ENCODE measurements at places on chromosomes 13 and 19.
A peak's percentile ranks its signal among the peaks of the same experiment; 100 is the strongest.

DNA sequence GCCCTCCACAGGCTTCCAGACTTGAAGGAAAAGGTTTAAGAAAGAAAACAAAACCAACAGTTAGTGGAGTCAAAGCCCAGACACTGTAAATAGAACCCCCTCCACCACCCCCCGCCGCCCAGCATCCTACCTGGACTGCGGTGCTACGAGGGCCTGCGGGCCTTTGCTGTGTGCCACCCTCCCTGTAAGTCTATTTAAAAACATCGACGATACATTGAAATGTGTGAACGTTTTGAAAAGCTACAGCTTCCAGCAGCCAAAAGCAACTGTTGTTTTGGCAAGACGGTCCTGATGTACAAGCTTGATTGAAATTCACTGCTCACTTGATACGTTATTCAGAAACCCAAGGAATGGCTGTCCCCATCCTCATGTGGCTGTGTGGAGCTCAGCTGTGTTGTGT lies 6.3 kb upstream of the GARIN5A start:
- DNase-seq, result no peak

GRCh38 chr13:78029901-78030300 lies 111.3 kb upstream of the EDNRB start:
- DNase-seq, result no peak

GRCh38 chr13:22027566-22027965 lies 356.7 kb downstream of the FGF9 start:
- no peak for DNase-seq

DNA sequence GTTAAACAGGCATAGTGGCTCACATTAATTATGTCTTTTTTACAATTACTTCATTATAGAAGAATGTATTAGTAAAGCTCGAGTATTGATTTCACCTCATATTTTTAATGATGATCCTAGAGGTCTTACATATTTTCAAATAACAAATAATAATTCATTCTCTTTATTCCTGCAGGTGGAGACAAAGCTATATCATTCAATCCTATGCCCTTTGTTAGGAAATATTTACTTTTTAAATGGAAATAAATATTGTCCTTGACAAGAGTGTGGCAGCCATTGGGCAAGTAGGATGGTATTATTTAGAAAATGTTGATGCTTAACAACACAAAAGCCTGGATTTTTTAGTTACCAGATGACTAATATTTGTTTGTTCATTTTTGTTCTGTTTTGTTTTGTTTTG lies 127.6 kb downstream of the COG6 start:
- DNase-seq, result no peak

DNA sequence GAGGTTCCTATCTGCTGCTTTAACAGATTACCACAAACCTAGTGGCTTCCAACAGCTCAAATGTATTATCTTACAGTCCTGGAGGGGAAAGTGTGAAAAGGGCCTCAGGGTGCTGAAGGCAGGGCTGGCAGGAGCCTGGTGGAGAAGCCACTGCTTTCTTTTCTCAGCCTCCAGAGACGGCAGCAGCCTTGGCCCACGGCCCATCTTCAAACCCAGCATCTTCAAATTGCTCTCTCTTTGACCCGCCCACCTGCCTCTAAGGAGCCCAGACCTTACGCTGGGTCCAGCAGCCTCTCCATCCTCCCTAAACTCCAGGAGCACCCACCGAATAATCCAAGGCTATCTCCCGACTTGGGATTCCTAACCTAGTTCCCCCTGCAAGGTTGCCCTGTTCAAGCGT lies 35.6 kb downstream of the C13orf46 start:
- no peak for DNase-seq

- no peak for DNase-seq
Measured at GRCh38 chr13:44815623-44816022, 173.6 kb downstream of the NUFIP1 start.

GRCh38 chr13:102839462-102839861 lies 6.4 kb upstream of the ERCC5 start:
- DNase-seq, result no peak

GRCh38 chr19:29379257-29380021 lies 146.4 kb upstream of the VSTM2B start:
- DNase-seq, result peak; percentile 16

DNA sequence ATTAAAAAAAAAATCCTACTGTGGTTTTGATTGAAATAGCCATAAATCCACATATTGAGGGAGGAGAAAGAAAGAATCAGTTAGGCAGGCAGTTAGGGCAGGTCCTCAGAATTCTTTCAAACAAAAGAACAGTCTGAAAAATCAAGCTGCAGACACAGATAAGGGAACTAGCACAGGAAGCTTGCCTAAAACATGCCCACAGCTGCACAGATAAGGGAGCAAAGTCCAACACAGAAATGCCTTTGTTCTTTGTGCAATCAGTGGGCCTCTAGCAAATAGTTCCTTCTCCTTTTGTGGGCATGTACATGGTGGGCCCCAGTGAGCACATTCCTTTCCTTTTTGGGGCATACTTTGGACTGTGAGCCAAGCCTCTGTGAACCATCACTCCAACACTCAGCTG lies 42.7 kb downstream of the UTP14C start:
- no peak for DNase-seq

DNA sequence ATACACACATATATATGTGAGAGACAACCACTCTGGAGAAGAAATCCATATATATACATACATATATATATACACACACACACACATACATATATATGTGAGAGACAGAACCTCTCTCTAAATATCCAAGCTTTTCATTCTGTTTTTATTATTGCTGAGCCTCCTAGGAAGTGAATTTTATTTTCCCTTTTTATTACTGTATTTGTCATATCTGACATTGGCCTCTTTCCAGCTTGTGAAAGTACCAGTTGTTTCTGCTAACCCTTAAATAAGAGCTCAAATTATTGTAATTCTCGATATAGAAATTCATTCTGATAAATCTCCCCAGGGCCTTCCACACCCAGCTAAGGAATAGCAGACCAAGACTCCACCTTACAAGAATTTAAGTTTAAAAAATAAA lies 81.0 kb downstream of the NUFIP1 start:
- no peak for DNase-seq

DNA sequence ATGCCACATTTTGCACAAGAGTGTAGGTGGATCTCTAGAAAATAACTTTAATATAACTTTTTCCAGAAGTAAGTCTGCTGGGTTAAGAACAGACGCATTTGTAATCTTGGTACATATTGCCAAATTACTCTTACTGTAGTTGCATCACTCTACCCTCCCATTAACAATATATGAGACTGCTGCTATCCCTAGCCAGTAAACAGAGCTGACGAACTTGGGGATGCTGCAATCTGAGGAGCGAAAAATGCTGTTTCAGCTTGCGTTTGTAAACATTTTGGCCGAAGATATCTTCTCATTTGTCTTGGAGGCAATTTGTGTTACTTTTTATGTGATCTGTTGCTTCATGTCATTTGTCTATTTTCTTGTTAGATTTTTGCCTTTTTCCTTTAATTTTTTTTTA lies 1482.8 kb downstream of the OLFM4 start:
- DNase-seq, result no peak

- peak; percentile 95 for DNase-seq
Measured at GRCh38 chr19:21474671-21475181, 30.7 kb upstream of the ZNF429 start.

GRCh38 chr19:5040544-5041167 lies 71.7 kb downstream of the KDM4B start:
- no peak for DNase-seq

DNA sequence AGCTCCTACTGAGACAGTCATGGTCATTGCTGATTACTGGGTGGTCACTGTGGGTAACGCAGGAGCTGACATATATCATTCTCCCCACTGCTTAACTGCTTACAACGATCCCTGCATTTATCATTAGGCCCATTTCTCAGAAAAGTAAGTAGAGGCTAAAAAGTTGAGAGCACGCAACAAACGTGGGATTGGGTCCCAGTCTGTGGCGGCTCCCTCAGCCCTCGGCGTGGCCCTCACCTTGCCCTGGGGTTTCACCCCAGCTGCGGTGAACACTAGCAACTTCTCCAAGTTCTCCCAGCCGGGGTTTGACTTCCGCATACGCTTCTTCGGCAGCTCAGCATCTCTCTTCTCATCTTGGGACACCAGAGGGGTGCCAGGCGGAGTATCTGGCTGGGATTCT lies 2.5 kb downstream of the PNKP start:
- no peak for DNase-seq

DNA sequence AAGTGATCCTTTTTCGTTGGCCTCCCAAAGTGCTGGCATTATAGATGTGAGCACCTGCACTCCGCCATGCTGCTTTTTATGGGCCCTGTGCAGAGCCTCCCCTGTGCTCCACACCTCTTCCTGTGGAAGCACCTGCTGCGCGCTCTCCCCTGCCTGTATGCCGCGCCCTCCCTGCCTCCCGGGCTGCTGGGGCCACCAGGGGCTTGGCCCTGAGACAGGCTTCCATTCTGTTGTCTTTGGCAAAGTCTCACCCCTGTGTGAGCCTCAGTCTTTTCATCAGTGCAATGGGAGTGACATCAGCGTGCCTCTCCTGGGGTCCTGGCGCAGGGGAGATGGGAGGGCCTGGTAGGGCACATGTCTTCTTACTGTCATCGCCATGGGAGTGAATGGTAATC lies 1.3 kb downstream of the FAM174C start:
- no peak for DNase-seq

- no peak for DNase-seq
Measured at GRCh38 chr13:42532561-42533335, 41.2 kb upstream of the TNFSF11 start.

GRCh38 chr19:46704379-46705076 lies 12.4 kb downstream of the PRKD2 start:
- DNase-seq, result peak; percentile 77

GRCh38 chr19:56015756-56016155 lies 29.2 kb downstream of the NLRP5 start:
- DNase-seq, result no peak

GRCh38 chr19:18663940-18664530 lies 19.4 kb upstream of the CRTC1 start:
- DNase-seq, result no peak

GRCh38 chr19:33906578-33907335 lies 110.1 kb downstream of the KCTD15 start:
- DNase-seq, result no peak

DNA sequence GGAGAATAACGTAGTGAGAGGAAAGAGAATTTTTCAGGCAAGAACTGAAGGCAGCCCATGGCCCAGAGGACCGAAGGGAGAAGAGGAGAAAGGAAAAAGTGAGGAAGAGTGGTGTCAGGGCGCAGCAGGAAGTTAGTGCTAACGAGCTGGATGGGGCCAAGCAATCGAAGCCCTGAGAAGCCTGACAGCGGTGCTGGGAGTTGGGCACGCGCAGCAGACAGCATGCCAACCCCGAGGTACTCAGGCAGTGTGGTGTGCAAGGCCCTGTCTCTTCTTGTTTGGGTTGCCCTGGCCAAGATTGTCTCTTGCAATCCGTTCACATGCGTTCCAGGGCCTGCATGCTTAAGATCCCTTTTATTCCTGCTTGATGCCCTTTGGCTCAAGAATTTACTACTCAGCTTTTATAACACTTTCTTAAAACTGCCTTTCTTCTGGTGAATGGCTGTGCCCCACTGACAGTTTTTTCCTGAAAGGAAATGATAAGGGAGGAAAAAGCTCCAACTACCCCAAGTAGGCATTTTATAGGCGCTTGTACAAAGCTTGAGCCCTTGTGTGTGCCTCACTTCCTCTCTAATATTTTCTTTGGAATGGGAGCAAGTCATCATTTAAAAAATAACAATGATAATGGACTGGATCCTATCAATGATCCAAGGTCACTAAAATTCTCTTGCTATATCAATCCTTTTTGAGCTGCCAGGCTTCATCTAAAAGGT lies 115.4 kb downstream of the FLT1 start:
- DNase-seq, result no peak

- DNase-seq, result no peak
Measured at GRCh38 chr13:32731576-32731975, 145.3 kb downstream of the PDS5B start.

- no peak for DNase-seq
Measured at GRCh38 chr19:50000038-50000840, 24.9 kb downstream of the VRK3 start.

DNA sequence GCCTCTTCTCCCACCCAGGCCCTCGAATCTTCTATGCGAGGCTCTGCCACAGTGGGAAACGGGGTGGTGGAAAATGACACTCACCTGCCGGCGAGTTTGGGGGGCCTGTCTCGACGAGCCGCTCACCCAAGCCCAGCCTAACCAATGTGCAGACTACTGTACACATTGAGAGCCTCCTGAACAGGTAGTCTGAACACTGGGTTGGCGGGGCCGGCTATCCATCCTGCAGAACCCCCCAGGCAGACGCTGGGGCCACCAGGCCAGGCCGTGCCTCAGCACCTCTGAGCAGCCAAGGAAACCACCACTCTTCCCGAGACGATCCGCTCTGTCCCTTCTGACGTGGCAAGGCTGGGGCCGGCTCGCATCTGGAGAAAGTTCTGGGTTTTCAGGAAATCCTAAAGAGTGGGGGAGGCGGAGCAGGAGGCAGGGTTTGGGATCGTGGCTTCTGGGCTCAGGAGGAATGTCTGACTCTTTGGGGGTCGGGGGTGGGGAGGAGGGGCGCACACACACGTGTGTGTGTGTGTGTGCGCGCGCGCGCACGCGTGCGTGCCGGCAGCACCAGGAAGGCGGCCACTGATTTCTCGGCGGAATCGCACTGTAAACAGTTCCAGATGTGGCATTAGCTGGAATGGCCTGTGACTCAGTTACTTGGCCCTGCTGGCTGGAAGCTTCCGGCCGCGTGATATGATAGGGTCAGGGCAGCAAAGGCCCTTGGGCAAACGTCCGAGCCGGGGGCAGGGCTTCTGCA lies 18.5 kb downstream of the TMED1 start:
- peak; percentile 92 for DNase-seq

- DNase-seq, result no peak
Measured at GRCh38 chr19:5139583-5140325, 170.8 kb downstream of the KDM4B start.

- no peak for DNase-seq
Measured at GRCh38 chr13:113769106-113769505, 10.1 kb downstream of the TMEM255B start.

DNA sequence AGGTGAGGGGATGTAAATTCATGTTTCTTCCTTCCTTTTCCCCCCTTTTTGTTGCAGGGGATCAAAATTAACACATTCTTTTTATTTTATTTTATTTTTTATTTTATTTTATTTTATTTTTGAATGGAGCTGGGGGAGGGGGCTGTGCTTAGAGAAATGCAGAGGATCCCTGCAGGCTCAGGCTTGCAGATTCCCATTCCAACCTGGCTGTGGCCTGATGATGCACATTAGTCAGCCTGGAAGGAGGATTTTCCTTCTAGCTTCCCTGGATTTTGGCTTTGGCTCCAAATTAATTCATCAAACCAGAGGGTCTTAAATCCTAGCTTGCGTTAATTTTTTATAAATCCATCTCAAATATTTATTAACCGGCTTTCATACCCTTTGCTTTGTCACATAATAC lies 67.0 kb downstream of the FREM2 start:
- no peak for DNase-seq

DNA sequence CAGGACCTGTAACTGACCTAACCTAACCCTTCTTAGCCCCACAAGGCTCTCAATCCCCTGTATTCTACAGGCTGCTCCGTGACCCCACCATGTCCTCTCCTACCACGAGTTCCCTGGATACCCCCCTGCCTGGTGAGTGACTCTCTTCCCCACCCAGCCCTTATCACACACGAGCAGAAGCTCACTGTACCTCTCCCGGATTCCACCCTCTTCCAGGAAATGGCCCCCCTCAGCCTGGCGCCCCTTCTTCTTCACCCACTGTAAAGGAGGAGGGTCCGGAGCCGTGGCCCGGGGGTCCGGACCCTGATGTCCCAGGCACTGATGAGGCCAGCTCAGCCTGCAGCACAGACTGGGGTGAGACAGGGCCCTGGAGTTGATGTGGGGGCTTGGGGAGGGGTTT lies 1.3 kb downstream of the NR1H2 start:
- DNase-seq, result no peak

GRCh38 chr13:113109151-113110047 lies 3.8 kb downstream of the F7 start:
- DNase-seq, result no peak

GRCh38 chr13:110300090-110300815 lies 6.7 kb downstream of the COL4A1 start:
- no peak for DNase-seq
